A549 treated with AZD2906 at 1 μM for 4 hours (cell line): ENCODE measurements at places on chromosomes 1 and 21. TPM values are rescaled to one million over a fixed set of nuclear protein-coding genes. Genes with fewer than 3 reads are reported as not detected.

HSD3B2 gene
- not detected in 5 replicates for total RNA-seq

THEM5 gene
- 0.06 TPM in 1 of 5 replicates, not detected in the others for total RNA-seq

DCLRE1B gene
- total RNA-seq, result 8.3 to 11.5 TPM (median 9.3 TPM) in 5 replicates

S100A3 gene
- 110 to 126 TPM (median 119 TPM) in 5 replicates for total RNA-seq

MR1 gene
- 5.5 to 6.9 TPM (median 5.8 TPM) in 5 replicates for total RNA-seq

PPIE gene
- total RNA-seq, result 38.0 to 40.4 TPM (median 39.6 TPM) in 5 replicates

AMY2A gene
- total RNA-seq, result not detected in 5 replicates
